ENCODE measurements at places on chromosomes 11 and 22. TPM values are rescaled to one million over a fixed set of nuclear protein-coding genes. Genes with fewer than 3 reads are reported as not detected.

GRCh38 chr22:37270928-37271650, 11.2 kb upstream of the CYTH4 start:
- no peak for DNase-seq

- no peak for DNase-seq
These were observed 70.0 kb upstream of the ALX4 start for GRCh38 chr11:44380009-44380313.

DNA sequence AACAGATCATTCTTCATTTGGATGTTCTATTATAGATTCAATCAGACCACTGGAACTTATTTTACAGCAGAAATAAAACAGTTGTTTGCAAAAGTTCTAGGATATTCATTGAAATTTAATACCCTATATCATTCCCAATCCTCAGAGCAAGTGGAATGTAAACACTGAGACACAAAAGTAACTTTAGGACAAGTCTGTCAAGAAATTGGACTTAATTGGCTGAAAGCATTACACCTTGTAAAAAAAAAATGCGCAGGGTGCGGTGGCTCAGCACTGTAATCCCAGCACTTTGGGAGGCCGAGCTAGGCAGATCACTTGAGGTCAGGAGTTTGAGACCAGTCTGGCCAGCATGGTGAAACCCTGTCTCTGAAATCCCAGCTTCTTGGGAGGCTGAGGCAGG, 29.9 kb upstream of the TMEM123 start:
- no peak for DNase-seq

- DNase-seq, result peak; percentile 48
These were observed 5.9 kb upstream of the APOL6 start for GRCh38 chr22:35642305-35642741.

- no peak for DNase-seq
These were observed 15.2 kb downstream of the DHCR7 start for GRCh38 chr11:71432761-71433647.

DNA sequence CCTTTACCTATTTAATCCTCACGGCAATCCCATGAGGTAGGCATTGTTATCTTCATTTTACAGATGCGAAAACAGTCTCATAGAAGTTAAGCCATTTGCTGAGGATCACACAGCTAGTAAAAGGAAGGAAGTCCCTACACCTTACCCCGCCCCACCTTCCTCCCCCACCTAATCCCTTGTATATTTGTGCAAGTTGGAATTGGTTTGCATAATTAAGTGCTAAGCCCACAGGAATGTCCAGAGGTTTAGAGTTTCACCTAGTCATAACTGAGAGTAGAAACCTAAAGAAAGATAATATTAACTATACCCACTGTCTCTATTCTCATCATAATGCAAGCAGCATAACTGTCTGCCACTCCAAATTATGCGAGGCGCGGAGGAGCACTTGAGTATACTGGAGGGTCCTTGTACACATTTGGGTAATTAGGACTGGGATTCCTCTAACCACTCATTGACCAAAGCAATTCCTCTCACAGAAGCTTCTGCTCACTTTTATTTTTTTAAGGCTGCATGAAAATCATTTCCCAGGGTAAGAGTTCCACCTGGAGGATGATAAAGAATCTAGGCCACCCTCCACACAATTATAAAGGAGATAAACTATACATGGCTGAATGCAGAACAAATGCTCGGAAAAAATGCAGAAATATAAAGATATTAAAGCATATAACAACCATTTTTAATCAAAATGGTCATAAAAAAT, 199.9 kb downstream of the FAM181B start:
- no peak for DNase-seq

DNA sequence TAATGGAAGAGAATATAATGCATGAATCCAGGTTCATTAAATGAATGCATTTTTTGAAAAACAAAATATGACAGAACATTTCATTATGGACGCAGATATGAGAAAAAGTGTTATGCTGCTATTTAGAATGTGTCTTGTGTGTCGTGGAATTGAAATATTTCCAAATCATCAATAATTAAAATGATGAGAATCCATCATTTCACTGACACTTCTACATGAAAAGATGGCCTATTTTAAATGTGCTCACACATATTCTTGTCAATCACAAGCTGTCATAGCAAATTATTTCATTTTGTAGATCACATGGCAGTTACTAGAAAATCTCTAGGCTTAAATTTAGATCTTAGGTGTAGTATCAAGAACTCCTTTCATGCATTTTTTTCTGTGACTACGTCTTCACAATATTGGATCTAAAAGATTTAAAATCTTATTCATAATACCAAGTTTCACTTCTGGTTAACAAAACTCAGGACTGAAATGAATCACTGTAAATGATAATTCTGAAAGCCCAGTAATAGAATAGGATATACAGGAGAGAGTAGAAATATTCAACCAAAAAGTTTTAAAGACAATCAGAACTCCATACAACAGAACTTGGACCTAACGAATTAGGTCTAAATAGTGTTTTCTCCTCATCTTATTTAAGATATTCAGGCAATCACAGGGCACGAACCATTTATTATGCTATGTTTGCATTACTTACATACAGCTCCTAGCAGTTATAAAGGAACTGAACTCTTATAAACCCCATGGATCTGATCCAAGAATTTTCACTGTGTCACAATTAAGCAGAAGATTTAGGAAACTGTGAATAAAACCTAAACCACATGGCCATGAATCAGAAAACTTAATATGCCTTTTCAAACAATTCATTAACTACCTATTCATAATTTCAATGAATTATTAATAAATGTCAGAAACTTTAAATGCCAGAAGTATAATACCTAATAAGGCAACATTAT, 67.7 kb downstream of the DCDC1 start:
- DNase-seq, result no peak

- DNase-seq, result peak; percentile 8
These were observed 33.8 kb downstream of the MYEOV start for GRCh38 chr11:69327741-69328191.

GRCh38 chr11:112971195-112971594, 10.0 kb downstream of the NCAM1 start:
- no peak for DNase-seq

- no peak for DNase-seq
These were observed 89.0 kb downstream of the SLC1A2 start for GRCh38 chr11:35330156-35330889.

- DNase-seq, result no peak
These were observed 37.4 kb upstream of the TPBGL start for GRCh38 chr11:75203138-75203537.

DNA sequence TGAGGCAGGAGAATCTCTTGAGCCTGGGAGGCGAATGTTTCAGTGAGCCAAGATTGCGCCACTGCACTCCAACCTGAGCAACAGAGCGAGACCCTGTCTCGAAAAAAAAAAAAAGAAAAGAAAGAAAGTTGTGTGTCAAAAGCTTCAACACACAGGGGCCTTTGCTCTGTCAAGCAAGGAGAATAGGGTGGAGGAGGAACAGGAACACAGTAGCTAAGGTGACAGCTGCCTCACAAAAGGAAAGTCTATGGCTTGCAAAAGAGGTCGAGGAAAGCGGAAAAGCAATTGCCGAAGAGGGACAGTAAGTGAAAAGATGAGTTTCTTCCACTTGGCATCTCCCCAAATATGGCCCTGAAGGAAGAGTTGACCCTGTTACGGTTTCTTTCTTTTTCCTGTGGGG, 26.5 kb upstream of the TMA7B start:
- no peak for DNase-seq

DNA sequence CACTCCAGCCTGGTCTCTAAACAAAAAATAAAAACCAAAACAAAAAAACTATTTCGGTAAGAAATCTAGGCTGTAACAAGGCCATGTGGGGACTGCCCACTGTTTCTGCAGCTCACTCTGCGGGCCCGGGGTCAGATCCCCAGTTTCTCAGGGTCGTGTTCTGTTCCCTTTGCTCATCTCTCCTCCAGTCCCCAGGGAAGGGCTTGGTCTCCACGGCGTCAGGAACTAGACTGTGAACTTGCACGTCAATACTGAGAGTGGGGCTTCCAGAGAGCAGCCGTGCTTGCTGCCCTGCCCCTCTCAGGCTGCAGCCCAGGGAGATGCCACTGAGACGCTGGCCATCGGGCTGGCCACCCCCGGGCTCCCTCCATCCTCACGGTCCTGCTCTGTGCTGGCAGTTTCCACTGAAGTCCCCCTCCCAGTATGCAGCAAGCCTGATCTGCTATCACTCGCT, 33.7 kb upstream of the MOB2 start:
- DNase-seq, result no peak

RASD2 gene
- 4.2 TPM for total RNA-seq

POU2AF2 gene
- total RNA-seq, result 2.2 TPM

TSSK2 gene
- total RNA-seq, result not detected

PRR33 gene
- not detected for total RNA-seq

CALCA gene
- total RNA-seq, result 0.29 TPM

IGLL1 gene
- total RNA-seq, result not detected

DNAL4 gene
- 15.8 TPM for total RNA-seq

ADM gene
- 33.0 TPM for total RNA-seq
